IMR-90 (cell line): ENCODE measurements at places on chromosomes 16 and 17. TPM values are rescaled to one million over a fixed set of nuclear protein-coding genes. Genes with fewer than 3 reads are reported as not detected.

DNA sequence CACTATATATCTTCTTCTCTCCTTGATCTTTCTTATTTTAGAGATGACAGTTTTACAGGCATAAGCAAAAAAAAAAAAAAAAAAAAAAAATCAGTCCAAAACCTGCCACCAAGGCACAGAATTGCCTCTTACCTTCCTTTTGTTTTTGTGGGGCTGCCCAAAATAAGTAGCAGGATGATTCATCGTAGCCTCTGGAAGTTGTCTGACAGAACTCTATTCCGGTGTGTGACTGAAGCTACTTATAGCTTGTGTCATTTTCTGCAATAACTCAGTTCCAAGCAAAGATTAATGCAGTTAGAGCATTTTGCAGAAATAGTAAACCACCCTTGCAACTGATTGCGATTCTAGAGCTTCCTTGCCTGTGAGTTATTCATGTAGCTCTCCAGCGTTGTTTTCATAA, 186.8 kb downstream of the KIF2B start:
- no peak for DNase-seq

The ATP2A3 gene
- 0.18 and 0.28 TPM in 2 replicates for total RNA-seq

DNA sequence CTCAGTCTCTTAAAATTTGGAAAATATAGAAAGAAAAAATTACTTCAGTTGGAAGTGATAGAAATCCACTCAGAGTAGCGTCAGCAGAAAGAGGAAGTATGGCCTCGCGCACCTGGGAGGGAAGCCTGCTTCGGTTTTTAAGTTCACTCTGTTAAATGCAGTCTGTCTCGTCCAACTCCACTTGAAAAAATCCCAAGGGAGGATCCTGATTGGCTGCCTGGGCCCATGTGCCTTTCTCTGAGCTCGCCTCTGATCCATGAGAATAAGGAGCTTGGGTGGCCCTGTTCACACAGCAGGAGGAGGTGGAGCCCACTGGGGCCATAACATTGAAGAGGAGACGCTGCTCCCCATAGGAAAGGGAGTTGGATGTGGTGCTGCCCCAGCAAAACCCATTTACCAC, 40.7 kb downstream of the DNAJA2 start:
- no peak for DNase-seq

The TRIM16 gene
- total RNA-seq, result 50.3 and 52.5 TPM in 2 replicates

DNA sequence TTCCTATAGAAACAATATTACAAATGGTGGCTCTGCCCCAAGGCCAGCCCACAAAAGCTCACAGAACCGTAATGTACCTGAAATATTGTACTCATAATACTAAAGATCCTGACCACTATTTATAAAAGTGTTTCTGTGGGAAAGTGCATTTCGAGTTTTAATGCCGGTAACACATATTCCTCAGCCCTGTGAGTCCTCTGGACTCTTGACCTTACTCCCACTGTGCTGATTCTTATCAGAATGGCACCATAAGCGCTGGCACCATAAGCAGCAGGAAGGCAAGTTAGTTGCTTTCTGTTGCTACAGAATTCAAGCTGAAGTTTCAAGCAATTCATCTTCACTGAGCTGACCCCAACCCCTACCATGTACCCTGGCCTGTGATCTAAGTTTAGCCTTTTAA, 36.4 kb upstream of the MED13 start:
- DNase-seq, result no peak

The EFCAB13 gene
- 1.1 and 1.4 TPM in 2 replicates for total RNA-seq

DNA sequence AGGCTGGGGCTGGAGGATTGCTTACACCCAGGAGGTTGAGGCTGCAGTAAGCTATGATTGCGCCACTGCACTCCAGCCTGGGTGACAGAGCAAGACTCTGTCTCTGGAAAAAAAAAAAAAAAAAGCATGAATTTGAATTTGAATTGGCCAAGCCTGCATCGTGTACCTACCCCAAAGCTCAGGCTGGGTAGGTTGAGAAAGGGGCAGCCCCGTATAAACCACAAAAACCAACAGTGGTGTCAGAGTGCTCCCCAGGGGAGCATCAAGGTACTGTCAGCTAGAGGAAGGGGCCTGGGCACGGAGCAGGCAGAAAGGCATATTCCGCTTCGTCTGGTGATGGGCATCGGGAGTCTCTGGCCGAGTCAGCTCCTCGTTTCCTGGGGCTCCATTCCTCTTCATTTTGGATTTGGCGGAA, 40.9 kb downstream of the RAP1GAP2 start:
- DNase-seq, result no peak

DNA sequence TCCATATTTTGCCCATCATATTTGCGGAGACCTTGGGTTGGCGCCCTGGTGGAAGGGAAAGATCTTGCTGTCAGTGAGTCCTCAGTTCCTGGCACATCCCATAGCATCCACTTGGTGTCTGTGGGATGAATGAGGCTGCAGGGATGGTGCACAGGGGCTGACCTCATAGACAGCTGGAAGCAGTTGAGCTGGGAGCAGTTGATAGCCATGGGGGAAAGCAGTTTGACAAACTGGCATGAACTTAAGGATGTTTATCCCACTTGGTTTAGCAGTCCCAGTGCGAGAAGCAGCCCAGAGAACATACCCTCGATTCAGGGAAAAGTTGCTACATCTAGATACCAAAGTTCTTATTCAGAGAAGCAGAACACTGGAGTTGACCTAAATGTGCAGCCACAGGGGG, 80.7 kb downstream of the SNX29 start:
- peak; percentile 70 for DNase-seq

GRCh38 chr17:33944412-33944811, 310.7 kb upstream of the CCL2 start:
- no peak for DNase-seq

DNA sequence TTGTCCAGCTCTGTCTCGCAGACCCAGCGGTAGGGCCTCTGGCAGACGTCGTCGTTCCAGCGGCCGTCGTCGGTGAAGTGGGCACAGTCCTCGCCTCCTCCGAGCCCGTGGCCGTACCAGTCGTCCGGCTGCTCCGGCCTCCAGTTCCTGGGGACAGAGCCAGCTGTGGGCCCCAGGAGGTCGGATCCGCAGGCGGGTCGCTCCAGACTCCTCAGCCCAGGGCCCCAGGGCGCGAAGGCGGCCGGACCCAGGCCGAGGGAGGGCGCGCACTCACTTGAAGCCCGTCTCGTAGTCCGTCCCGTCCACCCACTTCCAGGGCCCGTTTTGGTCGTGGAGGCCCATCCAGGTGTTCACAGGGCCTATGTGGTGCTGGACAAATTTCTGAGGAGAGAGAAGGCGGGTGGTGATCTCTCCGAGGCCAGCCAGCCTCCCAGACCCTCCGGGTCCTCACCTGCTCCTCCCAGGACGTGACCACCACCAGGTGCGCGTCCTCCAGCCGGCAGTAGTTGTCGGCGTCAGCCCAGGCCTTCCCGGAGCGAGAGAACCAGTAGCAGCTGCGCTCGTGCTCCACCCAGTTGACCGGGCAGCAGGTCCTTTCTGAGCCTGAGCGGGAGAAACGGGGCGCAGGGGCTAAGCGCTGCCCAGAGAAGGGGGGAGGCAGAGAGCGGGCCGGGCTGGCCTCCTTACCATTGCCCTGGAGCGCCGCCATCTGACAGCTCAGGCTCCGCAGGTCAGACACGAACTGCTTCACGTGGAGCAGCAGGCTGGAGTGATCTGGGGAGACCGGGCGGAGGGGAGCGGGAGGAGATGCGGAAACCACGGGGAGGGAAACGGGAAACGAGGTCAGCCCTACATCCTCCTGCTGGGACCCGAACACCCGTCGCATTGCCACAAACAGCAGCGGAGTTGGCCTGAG, 5.2 kb downstream of the ASGR1 start:
- no peak for DNase-seq

DNA sequence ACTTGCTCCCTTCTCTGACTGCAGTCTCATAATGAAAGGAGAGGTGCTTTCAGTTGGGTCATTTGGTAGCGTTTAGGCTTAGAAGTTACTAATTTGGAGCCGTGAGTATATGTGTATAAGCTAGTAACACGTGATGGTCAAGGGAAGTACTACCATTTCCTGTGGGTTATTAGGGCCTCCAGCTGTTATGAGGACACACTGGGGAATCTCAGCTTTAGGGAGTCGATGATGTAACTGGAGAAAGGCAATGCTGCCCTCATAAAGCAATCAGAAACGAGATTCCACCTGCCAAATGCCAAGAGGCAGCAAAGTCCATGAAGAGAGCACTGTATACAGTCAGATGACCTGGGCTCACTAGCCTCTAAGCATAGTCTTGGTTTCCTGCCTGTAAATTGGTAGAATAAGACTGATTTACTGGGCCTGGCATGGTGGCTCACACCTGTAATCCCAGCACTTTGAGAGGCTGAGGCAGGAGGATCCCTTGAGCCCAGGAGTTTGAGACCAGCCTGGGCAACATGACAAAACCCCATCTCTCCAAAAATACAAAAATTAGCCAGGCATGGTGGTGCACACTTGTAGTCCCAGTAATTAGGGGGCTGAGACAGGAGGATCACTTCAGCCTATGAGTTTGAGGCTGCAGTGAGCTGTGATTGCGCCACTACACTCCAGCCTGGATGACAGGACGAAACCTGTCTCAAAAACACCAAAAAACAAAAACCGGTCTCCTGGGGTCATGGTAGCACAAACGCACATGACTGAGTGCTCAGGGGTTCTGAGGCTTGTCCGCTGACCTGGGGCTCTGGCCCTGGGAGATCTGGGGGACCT, 53.0 kb downstream of the SF3B3 start:
- peak; percentile 86 for DNase-seq

The ZG16 gene
- not detected in 2 replicates for total RNA-seq

GRCh38 chr17:78266231-78266631, 34.8 kb downstream of the TMEM235 start:
- DNase-seq, result no peak

The CCT6B gene
- total RNA-seq, result 0.72 and 1.7 TPM in 2 replicates

- DNase-seq, result peak; percentile 36
Measured at GRCh38 chr17:80596760-80597608, 52.3 kb downstream of the RPTOR start.

The UTS2R gene
- not detected in 2 replicates for total RNA-seq

DNA sequence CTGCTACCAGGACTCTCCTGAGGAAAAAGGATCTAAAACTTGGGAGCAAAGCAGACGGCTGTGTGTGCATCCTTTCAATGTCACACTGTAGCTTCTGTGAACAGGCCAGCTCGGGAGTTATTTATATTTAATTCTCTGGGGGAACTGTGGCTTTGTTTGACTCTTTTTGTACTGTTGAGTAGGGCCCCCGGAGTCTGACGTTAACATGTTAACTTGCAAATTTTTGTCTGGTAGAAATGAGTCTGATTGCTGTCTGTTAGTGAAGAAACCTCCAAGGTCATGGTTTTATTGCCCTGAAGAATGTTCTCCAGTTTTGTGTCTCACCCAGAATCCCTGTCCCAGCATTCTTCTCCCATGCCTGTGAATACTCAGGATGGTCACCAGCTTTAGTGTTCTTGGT, 14.2 kb upstream of the KCNG4 start:
- DNase-seq, result no peak

The WWP2 gene
- total RNA-seq, result 12.7 and 14.4 TPM in 2 replicates
